ENCODE measurements at places on chromosomes 16 and 17.
A peak's percentile ranks its signal among the peaks of the same experiment; 100 is the strongest.

- DNase-seq, result no peak
Observed at GRCh38 chr17:11296994-11297393, 56.0 kb downstream of the SHISA6 start.

GRCh38 chr17:15657868-15658267 lies 26.2 kb downstream of the TRIM16 start:
- DNase-seq, result no peak

DNA sequence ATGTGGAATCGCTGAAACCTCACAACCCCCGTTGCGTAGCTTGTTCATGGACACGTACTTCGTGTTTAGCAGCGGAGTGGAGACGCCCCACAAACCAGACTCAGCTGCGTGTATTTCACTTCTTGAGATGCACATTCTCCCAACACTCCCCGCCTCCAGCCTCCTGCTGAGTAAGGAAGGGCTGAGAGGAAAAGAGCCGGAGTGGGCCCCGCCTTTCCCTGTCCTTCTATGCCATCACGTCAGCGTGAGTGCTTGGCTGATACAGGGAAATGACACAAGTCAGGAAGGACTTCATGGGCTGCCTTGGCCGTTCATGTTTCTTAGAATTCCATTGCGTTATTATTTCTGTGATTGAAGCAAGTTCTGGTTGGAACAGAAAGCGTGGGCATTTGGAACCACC lies 68.6 kb upstream of the CBX4 start:
- no peak for DNase-seq

GRCh38 chr16:85555719-85556455 lies 57.2 kb upstream of the GSE1 start:
- DNase-seq, result peak; percentile 46

DNA sequence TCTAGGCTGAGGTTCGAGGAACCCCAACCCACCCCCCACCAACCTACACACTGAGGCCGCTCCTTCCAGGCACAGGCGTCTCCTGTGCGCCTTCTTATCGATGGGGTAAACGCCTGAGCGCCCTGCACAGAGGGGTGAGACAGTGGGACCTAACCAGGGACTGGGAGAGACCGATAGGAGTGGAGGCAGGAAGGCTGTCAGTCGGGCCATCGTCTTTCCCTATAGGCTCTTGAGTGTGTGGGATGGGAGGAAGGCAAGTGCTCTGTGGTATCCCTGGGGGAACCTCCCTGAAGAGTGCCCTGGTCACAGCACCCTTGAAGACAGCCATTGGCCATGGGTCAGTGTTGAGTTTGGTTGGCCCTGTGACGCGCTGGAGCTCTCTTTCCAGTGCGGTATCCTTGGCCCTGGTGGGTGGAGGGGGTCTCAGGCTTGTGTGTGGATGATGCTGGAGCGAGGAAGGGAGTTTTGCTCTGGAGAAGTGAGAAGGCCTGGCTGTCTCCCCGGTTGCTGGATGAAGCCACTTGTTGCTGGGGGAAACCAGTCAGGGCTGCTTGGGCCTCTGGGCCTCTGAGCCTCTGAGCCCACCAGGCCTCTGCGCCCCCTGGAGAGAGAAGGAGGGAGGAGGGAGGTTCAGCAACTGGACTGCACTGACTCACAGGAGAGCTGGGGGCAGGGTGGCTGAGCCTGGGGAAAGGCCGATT lies 1.7 kb downstream of the GPRC5C start:
- DNase-seq, result no peak

- peak; percentile 37 for DNase-seq
Observed at GRCh38 chr17:64938925-64939474, 19.7 kb upstream of the LRRC37A3 start.

DNA sequence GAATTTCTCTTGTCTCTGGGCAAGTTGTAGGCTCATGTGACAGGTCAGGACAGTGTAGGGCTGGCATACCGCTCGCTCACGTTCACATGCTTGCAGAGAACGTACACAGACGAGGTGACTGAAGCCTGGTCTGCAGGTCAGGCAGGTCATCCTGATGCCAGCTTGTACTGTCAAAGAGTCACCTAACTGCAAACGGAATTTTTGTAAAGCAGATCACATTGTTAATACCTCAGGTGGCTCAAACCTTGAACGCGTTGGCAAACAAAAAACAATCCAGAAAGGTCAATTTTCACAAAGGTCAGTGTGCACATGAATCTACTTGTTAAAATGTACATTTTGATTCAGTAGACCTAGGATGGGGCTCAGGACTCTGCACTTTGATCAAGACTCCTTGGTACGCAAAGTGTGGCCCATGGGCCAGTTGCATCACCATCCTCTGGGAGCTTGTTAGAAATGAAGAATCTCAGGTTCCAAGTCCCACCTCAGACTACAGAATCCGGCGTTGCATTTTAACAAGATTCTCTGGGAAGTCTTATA lies 28.6 kb downstream of the ANKRD40 start:
- DNase-seq, result no peak

GRCh38 chr17:77558846-77559626 lies 399.5 kb upstream of the TNRC6C start:
- DNase-seq, result no peak

DNA sequence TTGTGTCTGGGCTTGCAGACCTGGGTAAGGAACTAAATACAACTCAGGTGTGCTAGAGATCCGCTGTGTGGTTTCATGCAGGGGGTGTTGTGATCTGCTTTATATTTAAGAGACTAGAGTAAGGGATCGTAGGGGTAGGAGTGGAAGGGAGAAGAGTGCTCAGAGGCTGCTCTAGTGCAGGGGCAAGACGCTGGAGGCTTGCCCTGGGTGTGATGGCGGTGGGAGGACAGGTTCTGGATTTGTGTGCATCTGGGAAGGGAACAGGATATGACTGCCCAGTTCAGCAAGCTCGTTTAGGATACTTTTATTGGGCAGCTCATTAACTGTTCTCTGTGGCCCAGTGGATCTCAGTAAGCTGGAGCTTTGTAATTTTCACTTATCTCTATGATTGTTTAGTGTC lies 47.6 kb downstream of the RPTOR start:
- DNase-seq, result no peak

- DNase-seq, result peak; percentile 83
Observed at GRCh38 chr16:71461686-71462648, at the start of gene ZNF23. ZNF23 (minus strand) TSS chr16:71462247; CDS start chr16:71456796, 5,451 bp downstream.

All from CD4-positive, alpha-beta T cell treated with Interferon alpha-2 for 1 hour (primary cell).